Stimulated activated CD8-positive, alpha-beta memory T cell treated with anti-CD3 and anti-CD28 coated beads, Interleukin-2, amount 100 ng/mL, for 1 hour (primary cell): ENCODE measurements at places on chromosomes 2 and 18.

DNA sequence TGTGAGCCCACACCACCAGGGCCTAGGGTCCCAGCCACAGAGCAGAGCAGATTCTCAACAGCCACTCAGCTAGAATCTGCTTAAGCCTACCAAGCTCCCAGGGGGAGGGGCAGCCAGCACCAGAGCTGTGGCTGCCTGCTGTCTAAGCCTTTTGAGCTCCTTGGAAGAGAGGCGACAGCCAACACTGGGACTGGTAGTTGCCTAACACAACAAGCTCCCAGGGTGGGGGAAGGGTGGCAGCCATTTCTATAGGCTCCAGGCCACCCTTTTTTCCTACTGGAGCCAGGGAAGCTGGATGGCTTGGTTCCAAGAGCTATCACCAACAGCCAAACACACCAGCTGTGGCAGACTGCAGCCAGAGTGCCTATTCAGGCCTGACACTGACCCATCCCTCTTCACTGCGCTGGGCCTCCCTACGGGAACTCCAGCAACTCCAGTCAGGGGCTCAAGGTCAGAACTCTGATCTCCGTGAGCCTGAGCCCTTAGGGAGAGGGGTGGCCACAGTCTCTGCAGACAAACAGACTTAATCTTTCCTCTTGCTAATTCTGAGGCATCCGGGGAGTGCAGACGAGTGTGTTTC lies 1824.3 kb upstream of the CELF4 start:
- DNase-seq = no peak

DNA sequence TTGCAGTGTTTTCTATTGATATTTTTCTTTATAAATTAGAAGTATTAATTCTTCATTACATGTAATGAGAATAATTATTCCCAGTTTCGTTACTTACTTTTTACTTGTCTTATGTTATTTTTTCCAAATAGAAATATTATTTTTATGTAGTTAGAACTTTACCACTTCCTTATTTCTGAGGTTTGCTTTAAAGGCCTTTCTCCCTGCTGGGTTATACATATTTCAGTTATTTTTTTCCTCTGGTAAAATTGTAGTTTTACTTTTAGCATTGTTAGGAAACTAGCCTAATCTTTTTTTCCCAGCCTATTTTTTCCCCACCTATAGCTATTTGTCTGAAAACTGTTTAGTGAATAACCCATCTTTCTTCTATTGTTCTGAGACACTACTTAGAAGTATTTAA lies 17.1 kb downstream of the RNF144A start:
- no peak for DNase-seq

DNA sequence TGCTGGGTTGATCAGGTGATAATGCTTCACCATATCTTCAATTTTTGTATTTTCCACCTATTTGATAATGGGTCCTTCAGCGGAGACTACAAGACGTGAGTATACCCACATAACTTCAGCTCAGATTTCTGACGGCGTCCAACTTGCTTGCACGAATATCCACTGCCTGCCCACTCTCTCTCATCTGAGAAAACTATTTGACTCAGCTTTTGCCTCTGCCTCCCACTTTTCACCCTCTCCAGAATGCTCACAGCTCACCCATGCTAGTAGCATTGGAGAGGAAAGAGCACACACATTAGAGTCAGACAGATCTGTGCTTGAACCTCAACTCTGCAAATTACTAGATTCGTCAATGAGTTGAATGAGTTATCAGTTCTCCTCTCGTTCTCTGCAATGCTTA lies 166.8 kb downstream of the BCL2 start:
- no peak for DNase-seq

- DNase-seq = no peak
These were observed 870.2 kb downstream of the CBLN2 start for GRCh38 chr18:71673954-71674353.

DNA sequence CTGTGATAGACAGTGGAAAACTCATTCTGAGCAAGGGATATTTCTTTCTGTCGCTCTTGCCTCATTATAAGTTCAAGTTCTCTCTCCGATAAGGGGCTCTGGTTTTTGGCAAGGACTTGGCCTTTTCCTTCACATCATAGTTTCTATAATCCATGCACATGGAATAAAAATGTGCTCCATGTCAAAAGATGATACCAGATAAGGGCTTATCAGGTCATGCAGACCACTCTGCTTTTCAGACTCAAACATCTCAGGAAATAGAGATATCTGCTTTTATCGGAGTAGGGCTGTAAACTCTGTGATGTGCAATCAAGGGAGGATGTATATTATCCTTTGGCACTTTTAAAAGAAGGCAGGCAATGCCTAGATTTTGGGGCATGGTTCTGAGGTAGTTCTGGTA lies 45.0 kb upstream of the DARS1 start:
- DNase-seq = no peak

DNA sequence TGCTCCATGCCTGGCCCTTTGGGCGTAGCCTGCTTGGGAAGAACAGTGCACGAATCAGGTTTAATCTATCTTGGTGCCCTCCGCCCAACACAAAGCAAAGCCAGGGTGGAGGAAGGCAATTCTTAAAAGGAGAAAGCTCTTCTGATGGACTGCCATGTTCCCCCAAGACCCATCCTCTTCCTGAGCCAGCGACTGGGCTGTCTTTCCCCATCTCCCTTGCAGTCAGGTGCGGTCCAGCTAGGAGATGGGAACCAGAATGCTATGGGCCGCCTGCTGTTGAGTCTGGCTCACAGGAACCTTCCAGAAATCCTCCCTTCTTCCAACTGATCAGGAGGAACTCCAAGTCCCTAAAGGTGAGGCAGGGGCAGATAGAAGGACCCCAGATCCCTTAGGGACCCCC lies 105.0 kb downstream of the SH3BP4 start:
- no peak for DNase-seq

GRCh38 chr2:226180281-226180884 lies 619.2 kb downstream of the IRS1 start:
- DNase-seq = no peak

- no peak for DNase-seq
These were observed 348.4 kb upstream of the KLHL29 start for GRCh38 chr2:23036629-23037028.

DNA sequence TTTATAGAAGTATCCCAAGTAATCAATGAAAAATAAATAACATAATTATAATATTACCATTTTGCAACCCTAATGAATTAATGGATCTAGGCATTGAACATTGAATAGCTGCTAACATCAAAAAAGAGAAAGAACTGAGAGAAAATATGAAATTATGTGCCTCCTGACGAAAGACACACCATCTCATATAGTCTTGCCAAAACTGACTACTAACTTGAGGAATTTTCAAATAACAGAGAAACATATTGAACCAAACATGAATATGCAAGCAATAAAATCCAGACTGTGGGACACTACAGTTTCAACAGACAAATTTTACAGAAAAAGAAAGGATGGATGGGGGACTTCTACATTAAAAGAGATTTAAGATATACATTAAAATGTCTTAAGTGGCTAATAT lies 165.7 kb downstream of the WDPCP start:
- no peak for DNase-seq

- DNase-seq = no peak
These were observed 117.9 kb downstream of the ETAA1 start for GRCh38 chr2:67515056-67515455.

- DNase-seq = no peak
These were observed 85.5 kb upstream of the PGAP1 start for GRCh38 chr2:197011801-197012641.

DNA sequence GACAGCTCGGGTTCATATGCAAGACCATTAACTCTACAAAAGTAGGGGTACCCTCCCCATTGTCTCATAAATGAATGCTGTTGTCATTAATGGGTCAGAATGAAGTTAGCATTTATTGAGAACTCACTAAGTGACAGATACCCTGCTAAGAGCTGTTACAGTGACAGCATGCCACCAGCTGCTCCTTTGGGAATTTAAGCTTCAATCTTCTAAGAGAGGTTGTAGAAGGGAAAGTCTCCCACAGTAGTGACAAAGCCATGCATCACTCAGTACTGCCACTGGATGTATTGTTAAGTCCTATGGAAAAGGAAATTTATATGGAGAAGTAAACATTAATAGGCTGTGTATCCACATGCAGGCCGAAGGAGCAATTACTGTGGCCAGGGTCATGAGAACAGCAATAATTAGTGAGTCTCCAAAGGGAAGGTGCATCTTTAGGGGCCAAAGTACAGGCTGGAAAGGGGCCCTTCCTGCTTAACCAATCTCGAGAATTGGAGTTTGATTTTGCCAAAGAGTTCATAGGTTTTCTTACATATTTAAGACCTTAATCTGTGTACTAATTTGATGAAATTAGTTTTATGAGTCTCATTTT lies 64.5 kb upstream of the FAM124B start:
- no peak for DNase-seq

DNA sequence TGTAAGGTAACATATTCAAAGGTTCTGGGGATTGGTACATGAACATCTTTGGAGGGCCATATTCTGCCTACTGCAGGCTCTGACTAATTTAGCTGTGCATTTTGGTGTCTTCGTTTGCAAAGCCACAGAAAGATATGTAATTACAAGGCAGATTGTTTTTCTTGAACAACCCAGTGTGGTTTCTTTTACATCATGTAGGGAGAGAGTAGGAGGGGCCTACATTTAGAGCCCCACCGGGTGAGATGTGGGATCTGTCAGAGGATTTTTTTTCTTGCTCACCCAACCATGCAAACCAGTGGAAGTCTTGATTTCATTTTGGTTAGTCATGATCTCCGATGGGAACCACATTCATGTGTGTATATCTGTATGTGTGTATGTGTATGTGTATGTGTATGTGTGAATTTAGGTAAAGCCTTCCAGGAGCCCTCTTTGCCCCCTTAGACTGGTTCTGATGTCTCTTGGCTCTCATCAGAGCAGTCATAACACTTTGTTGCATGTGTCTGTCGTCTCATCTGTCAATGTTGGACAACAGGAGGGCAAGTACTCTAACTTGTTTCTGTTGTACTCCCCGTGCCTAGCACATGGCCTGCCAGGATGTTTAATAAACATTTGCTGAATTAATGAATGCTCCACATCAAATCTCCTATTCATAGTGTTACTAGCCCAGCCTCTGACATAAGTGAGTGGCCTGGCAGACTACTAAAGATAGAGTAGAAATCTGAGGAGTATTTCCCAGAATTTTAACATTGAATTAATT lies 239.9 kb downstream of the MTX2 start:
- no peak for DNase-seq

- DNase-seq = no peak
These were observed 136.1 kb downstream of the SMAD7 start for GRCh38 chr18:48814490-48815178.

- DNase-seq = no peak
These were observed 192.8 kb downstream of the ZNF407 start for GRCh38 chr18:74790451-74790850.

GRCh38 chr2:112869258-112869842 lies 32.8 kb upstream of the IL1B start:
- no peak for DNase-seq

GRCh38 chr18:37533647-37534584 lies 31.7 kb downstream of the CELF4 start:
- no peak for DNase-seq

DNA sequence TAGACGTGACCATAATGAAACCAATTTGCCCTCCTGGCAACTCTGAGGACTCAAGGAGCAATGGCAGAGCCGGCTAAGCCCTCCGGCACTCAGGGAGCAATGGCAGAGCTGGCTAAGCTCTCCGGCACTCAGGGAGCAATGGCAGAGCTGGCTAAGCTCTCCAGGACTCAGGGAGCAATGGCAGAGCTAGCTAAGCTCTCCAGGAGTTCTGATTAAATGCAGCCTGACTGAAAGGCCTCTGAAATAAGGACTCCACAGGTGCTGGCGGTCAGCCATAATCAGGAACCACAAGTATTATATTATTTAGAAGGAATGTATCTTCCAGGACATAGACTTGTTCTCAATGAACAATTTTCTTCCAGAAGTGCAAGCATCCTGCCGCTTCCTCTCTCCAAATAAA lies 65.2 kb downstream of the C2orf76 start:
- DNase-seq = no peak

GRCh38 chr18:23365602-23366001 lies 87.5 kb upstream of the RIOK3 start:
- DNase-seq = no peak
